Fibroblast of pulmonary artery (primary cell): ENCODE measurements at places on chromosomes 4 and X.
A peak's percentile ranks its signal among the peaks of the same experiment; 100 is the strongest.

GRCh38 chr4:164734484-164734883 lies 19.4 kb upstream of the SMIM31 start:
- DNase-seq: no peak

GRCh38 chr4:80900908-80901307 lies 129.6 kb upstream of the BMP3 start:
- no peak for DNase-seq

DNA sequence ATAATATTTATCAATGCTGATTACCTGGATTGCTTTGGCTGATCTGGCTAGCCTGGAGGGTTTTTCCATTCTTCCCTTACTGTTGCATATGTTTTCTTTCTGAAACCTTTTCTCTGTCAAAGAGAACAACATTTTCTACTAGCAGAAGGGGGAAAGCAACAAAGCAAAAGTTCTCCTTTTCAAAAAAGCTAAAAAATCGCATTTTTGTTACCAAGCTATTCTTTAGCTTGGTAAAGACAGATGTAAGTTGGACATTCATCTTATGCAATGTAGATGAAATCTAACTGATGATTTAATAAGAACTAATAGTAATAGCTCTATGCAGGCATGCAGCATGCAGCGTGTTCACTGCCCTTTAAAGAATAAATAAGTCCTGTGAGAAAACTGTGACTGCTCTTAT lies at the start of gene GRXCR1:
GRXCR1 (plus strand) TSS at position 301 of the 400 bp plus-strand sequence. CDS start 554 bp downstream, outside the sequence.
- no peak for DNase-seq

- DNase-seq: no peak
Observed at GRCh38 chr4:53088152-53088551, 226.0 kb downstream of the RASL11B start.

DNA sequence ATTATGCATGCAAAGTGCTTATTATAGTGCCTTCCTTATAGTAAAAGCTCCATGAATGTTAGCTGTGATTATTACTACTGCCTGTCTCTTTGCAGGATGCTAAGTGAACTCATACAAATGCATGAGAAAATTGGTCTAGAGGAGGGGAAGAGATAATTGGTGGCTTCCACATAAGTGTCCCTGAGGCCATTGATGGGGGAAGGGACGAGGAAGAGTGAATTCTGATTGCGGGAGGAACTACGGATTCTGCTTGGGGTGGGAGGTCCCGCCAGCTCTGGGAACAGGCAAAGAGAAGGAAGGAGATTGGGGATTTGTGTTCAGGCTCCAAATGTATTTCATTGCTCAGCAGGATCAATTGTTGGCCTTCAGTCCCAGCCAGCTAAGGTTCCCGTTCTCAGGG lies 11.6 kb upstream of the ARHGAP36 start:
- no peak for DNase-seq

- peak; percentile 100 for DNase-seq
Observed at GRCh38 chr4:38667085-38667893, 3.3 kb downstream of the KLF3 start.

DNA sequence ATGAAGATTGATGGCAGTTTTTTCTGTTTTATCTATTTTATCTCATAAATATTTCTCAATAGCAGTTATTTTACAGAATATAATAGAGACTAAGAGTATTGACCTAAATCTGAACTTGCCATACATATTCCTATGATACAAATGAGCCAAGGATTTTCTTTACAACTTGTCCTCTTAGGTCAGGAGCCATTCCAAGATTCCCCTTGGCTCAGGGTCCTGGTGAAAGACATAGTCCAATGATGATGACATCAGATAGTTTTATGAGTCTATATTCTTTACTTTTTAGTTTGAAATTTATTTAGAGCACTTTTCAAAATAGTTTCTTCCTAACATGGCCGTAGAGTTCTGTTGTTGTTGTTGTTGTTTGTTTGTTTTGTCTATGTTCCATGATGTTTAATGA lies 869.1 kb upstream of the GRID2 start:
- no peak for DNase-seq

GRCh38 chr4:7565483-7565882 lies 130.8 kb upstream of the PSAPL1 start:
- DNase-seq: no peak

- DNase-seq: no peak
Observed at GRCh38 chr4:6002492-6002833, 15.8 kb downstream of the C4orf50 start.

DNA sequence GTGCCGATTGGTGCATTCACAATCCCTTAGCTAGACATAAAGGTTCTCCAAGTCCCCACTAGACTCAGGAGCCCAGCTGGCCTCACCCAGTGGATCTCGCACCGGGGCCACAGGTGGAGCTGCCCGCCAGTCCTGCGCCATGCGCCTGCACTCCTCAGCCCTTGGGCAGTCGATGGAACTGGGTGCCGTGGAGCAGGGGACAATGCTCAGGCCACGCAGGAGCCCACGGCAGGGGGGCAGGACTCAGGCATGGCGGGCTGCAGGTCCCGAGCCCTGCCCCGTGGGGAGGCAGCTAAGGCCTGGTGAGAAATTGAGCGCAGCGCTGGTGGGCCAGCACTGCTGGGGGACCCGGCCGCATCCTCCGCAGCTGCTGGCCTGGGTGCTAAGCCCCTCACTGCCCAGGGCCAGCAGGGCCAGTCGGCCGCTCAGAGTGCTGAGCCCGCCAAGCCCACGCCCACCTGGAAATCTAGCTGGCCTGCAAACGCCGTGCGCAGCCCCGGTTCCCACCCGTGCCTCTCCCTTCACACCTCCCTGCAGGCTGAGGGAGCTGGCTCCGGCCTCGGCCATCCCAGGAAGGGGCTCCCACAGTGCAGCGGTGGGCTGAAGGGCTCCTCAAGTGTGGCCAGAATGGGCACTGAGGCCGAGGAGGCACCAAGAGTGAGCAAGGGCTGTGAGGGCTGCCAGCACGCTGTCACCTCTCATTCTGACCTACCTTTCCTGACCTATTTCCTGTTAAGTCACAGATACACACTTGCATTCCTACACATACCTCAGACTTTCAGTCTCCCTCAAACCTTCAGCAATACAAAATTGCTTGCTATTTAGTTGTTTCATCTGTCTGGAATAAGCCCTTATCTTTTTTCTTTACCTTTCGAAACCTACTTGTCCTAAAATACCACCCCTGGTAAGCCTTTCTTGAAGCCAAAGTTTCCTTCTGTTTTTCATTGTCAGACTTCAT lies 20.7 kb downstream of the UBE2K start:
- DNase-seq: no peak

DNA sequence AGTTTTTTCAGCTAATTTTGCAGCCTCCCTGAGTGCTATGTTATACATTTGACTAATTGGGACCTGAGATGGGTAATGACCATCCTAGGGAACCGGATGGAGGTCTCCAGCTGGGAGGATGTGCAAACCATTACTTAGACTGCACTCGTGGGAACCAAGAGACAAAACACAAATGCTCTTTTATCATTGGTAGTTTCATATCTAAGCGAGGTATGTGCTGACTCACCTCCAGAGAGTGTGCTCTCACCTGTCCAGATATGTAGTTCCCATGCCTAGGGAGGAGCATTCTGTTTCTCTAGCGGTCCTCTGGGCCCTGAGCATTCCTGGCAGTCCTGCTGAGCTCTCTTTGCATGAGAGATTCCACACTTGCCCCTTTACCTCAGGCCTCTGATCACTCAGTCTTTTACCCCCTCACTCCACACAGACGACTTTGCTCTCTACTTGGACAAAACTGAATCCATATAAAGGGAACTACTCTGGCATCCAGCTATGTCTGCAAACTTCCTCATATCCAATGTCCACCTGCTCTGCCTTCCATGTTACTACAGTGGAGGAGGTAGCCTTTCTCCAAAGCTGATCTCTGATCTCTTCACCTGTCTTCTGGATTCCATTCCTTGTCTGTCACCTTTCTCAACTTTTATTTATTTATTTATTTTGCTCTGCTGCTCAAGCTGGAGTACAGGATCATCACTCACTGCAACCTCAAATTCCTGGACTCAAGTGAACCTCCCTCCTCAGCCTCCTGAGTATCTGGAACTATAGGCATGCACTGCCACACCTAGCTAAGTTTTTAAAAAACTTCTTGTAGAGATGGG lies 88.4 kb downstream of the LRP2BP start:
- DNase-seq: no peak

- no peak for DNase-seq
Observed at GRCh38 chrX:103081051-103081450, 11.9 kb downstream of the NXF3 start.

DNA sequence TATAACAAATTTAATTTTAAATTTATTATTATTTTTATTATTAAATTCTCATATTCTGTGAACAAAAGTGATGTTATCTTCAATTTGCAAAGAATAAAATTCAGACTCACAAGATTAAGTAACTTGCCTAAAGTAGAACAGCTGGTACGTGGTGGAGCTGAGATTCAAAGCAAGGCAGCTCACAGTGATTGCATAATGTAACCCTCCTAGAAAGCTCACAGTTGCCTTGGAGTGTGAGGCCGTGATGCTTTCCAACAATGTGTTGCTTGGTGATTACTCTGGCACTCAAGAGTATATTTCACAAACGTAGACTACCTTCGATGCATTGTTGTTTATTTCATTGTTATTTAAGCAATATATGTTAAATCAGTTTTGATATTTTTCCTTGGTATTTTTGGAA lies 1039.2 kb upstream of the PABPC4L start:
- peak; percentile 76 for DNase-seq

GRCh38 chr4:152996111-152996571 lies 60.0 kb downstream of the FHDC1 start:
- DNase-seq: no peak

DNA sequence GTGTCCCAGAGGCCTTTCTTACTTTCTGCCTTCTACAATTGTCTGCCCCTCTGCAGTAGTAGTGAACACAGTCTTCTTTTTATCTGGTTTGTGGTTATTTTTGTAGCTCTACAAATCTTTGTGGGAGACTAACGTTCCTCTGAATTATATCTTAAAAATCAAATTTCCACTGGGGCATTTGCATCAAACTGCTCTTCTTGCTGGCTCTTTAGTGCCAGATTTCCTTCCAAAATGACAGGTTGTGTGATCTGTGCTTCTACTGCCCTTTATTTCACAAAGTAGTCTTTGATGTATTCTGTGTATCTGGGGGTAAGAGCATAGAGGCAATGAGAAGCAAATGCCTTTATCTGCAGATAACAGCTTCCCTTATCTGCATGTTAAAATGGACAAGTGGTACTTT lies 34.5 kb downstream of the TSPAN7 start:
- DNase-seq: no peak

DNA sequence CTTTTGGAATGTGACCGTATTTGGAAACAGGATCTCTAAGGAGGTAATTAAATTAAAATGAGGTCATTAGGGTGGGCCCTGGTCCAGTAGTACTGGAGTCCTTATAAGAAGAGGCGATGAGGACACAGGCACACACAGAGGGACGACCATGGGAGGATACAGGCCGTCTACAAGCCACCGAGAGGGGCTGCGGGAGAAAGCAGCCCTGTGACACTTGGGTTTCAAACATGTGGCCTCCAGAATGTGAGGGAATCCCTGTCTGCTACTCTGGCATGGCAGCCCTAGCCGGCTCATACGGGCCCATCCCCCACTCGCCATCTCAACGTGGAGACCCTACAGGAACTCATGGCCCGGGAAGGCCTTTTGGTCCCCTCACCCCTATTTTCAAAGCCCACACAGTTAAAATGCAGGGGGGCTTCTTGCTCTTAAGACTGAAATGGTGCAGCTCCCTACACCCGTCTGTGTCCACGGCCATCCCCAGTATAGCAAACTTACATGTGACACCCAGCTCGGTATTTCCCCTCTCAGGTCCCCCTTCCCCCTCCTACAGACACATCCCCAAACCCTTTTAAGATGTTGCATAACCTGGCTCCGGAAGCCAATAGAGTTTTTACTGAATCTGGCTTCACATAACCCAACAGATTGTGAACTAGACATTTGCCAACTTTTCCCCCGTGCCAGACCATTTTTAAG lies 124.1 kb upstream of the TBL1X start:
- DNase-seq: peak; percentile 76

DNA sequence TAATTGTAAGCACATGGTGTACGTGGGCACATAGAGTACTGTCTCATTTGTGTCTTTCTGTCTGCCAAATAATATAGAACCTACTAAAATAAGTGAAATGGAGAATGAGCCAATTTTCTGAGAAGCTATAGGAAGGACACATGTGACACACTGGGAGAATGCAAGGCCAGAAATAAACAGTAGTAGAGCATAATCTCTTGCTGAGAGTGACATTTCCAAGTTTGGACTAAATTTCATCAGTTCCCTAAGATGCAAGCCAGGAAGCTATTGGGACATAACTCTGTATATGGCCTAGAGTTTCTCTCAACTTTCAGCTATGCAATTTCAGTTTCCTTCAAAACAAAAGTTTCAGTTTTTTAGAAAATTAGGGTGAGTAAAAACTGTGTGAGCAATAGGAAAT lies 638.7 kb downstream of the PCDH18 start:
- DNase-seq: peak; percentile 45

DNA sequence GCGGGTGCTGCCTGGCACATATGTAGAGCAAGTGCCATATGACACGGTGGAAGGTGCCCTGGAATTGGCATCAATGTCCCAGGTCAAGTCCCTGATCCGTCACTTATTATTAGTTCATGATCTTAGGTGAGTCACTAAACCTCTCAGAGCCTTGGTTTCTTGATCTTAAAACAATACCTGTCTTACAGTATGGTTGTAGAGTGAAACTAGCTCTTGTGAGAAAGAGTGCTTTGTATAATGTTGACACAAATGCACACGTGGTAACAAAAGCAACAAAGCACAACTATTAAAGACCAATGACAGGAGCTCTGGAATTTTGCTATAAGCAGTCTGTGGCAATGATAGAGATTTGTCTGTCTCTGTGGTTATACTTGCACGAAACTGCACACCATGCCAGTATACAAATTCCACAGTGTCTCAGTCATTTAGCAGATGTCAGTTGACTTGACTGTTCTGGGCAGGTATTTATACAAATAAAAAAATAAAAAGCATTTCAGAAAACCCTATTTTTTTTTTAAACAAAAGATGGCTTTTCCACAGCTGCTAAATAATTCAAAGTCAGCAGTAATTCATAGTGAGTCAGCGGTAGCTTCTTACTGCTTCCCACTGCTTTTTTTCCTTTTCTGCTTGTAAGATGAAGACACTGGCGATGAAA lies 19.7 kb upstream of the ACSL1 start:
- DNase-seq: peak; percentile 33

GRCh38 chr4:16516796-16517439 lies 290.6 kb upstream of the TAPT1 start:
- peak; percentile 82 for DNase-seq

DNA sequence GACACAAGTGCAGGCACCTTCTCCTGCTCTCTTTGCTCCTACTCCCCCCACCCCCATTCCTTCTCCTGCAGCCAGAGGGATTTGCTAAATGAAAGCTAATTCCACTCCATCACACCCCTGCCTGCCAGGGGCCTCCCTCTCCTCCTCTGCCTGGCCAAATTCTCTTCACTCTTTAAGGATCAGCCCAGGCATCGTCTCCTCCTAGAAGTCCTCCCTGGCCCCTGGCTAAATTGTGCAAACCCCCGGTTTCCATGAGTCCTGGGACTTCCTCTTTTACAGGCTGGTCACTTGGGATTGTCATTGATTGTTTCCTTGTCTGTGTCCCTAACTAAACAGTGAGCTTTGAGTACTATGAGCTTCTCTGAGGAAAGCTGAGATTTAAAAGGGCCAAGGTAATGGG lies 8.7 kb upstream of the ABLIM2 start:
- no peak for DNase-seq
